ENCODE measurements at places on chromosomes 13 and 19.

- no peak for DNase-seq
Measured at GRCh38 chr19:18908917-18909619, 10.1 kb downstream of the COPE start.

- no peak for DNase-seq
Measured at GRCh38 chr19:4660181-4660791, 9.9 kb downstream of the MYDGF start.

GRCh38 chr13:94703721-94704314 lies 8.5 kb downstream of the SOX21 start:
- no peak for DNase-seq

DNA sequence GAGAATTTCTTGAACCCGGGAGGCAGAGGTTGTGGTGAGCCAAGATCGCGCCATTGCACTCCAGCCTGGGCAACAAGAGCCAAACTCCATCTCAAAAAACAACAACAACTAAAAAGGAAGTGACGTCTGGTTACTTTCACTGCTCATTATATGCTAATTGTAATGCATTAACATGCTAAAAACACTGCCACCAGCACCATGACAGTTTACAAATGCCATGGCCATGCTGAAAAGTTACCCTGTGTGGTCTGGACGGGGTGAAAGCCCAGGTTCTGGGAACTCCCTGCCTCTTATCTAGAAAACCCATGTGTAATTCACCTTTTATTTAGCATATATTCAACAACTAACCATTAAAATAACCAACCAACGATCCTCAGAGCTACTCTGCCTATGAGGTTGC lies 28.1 kb downstream of the CPT1C start:
- DNase-seq = no peak

GRCh38 chr13:99417201-99418102 lies 83.8 kb upstream of the TM9SF2 start:
- no peak for DNase-seq

GRCh38 chr13:105147461-105147860 lies 1388.0 kb downstream of the EFNB2 start:
- no peak for DNase-seq

DNA sequence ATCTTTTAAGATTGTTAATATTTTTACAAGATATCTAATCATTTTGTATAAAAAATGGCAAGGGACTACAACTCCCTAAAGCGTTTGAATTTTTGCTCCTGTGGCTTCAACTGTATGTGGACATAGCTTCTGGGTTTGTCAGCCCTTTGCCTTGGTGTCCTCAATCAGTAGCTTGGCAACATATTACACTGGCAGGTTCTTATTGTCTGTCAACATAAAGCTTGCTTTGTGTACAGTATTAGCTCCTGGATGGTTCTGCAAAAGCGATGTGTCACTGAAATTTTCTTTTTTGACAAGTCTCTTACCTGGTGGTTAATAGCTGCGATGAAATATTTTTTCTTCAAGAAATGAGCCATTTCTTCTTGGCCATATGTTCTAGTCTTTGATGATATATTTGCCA lies 190.0 kb downstream of the HS6ST3 start:
- DNase-seq = no peak

GRCh38 chr19:14139944-14140343 lies 3.6 kb upstream of the ASF1B start:
- DNase-seq = no peak

GRCh38 chr19:57437931-57438330 lies 2.8 kb downstream of the ZNF749 start:
- no peak for DNase-seq

- DNase-seq = no peak
Measured at GRCh38 chr19:609004-609346, 19.3 kb downstream of the HCN2 start.

DNA sequence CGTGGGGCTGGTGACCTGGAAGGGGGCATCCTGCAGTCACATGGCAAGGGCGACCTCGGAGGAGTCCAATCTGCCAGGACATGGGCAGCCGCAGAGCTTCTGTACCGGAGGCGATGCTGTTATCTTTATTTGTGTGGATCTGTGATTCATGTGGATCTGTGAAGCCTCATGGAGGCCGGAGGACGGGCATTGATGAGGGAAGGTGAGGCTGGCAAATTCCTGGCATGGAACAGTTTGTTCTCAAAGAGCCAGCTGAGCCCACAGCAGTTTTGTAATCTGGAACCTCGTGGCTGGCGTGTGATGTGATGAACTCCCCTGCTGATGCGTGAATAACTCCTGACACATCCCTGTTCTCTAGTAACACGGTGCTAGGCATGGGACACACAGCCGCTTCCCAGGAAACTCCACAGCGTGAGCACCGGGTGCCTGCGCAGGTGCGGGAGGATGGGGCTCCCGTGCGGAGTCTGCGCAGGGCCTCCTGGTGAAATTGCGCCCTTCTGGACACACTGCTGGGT lies 40.4 kb downstream of the ATP11A start:
- DNase-seq = no peak

- DNase-seq = no peak
Measured at GRCh38 chr13:101655435-101655834, 203.0 kb downstream of the ITGBL1 start.

DNA sequence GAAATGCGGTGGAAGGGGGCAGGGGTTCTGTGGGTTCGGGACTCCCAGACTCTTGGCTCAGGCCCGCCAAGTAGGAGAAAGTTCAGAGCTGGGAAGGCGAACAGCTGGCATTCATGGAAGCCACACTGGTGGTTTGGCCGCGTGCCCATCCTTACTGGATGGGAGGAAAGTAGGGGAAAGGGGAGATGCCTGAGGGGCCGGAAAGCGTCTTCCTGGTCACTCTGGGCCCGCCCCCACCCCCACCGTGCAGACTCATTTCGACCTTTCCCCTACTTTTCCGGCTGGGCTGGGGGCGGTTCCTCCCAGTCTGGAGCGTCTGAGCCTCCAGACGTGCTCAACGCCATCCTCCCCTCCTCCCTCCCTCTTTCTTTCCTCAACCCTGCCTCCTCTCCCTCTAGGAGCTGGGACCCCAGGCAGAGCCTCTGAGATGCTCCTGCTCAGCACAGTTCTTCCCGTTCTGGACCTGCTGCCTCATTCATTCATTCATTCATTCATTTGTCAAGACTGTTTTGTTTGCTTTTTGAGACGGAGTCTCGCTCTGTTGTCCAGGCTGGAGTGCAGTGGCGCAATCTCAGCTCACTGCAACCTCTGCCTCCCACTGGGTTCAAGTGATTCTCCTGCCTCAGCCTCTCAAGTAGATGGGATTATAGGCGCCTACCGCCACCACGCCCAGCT lies 3.5 kb downstream of the ANGPTL4 start:
- DNase-seq = peak; percentile 96

- DNase-seq = no peak
Measured at GRCh38 chr13:106432636-106433035, 102.8 kb downstream of the EFNB2 start.

GRCh38 chr19:33294058-33294798 lies 8.1 kb downstream of the CEBPA start:
- no peak for DNase-seq

DNA sequence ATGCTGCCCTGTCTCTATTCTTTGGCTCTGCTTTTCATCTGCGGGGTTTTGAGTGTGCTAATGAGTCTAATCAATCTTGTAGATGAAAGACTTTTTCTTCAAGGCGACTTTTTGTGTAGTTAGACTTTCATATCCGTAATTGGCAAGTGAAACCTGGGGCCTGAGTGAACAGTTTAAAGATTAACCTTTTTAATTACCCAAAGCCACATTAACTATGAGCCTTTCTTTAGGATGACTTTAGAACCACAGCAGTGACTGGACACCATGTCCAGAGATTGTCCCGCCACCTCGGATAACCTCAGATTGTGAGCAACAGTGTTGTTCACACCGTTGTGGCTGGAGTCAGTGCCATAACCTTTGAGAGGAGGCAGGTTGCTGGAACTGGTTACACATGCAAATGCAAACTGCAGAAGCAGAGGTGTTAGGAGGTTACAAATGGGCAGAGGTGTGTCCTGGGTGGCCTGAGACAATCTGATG lies 58.7 kb downstream of the SIAH3 start:
- DNase-seq = no peak

DNA sequence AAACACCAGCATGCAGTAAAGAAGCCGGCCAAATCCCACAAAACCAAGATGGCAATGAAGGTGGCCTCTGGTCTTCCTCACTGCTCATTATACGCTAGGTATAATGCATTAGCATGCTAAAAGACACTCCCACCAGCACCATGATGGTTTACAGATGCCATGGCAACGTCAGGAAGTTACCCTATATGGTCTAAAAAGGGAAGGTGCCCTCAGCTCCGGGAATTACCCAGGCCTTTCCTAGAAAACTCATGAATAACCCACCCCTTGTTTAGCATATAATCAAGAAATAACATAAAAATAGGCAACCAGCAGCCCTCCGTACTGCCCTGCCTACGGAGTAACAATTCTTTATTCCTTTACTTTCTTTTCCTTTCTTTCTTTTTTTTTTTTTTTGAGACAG lies 21.1 kb upstream of the PLEKHF1 start:
- no peak for DNase-seq

DNA sequence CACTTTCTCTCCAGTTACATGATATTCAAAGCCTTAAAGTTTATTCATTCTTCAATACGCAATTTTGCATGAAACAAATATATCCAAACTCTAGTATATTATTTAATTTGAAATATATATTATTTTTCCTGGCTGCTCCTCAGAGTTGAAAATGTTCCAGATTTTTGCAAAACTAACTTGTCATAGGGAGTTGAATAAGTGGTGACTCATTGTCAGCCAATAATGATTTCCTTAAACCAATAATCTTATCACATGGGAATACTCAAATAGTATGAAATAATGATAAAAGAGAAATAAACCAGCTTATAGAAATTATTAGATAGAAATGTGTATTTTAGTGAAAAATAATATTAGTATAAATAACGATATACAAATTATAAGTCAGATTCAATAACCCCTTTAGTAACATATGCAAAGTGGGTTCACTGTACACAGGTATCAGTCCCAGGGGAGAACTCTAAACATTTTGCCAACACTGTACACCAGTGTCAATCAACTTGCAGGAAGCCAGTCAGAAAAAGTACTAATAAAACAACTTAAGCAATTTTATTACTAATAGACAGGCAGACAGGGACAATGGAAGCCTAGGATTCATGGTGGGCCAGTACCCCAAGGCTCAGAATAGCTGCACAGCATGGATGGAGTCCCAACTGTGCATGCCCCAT lies 222.6 kb upstream of the KLHL1 start:
- DNase-seq = no peak

DNA sequence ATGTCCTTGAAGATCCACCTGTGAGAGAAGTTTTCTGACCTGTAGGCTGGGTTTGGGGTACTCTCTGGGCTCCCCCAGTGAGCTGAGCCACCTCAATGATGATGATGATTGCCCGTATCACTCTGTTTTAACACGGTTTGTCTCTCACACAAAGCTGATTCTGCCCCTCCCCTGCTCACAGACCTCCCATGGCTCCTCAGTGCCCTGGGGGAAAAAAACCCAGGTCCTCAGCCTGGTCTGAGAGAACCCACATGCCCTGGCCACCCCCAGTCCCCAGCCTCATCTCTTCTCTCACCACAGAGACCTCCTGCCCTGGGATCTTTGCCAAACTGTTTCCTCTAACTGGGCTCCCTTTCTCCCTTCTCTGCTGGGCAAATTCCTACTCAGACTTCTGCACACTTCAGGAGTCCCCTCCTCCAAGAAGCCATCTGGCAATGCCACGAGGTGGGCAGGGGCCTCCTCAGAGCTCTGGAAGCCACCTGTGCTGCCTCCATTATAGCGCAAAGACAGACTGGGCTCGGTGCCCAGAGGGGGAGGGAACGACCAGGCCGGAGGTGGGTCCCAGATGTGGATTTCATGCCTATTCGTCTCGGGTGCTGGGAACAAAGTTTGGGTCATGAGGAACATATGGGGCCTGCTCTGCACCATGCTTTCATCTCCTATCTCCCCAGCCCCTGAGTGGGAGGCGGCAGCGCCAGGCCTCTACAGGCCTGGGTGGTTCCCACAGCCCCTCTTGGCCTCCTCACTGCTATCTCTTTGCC lies 8.5 kb upstream of the CA11 start:
- peak; percentile 7 for DNase-seq

- DNase-seq = peak; percentile 83
Measured at GRCh38 chr19:18995804-18996241, 37.5 kb downstream of the SUGP2 start.

DNA sequence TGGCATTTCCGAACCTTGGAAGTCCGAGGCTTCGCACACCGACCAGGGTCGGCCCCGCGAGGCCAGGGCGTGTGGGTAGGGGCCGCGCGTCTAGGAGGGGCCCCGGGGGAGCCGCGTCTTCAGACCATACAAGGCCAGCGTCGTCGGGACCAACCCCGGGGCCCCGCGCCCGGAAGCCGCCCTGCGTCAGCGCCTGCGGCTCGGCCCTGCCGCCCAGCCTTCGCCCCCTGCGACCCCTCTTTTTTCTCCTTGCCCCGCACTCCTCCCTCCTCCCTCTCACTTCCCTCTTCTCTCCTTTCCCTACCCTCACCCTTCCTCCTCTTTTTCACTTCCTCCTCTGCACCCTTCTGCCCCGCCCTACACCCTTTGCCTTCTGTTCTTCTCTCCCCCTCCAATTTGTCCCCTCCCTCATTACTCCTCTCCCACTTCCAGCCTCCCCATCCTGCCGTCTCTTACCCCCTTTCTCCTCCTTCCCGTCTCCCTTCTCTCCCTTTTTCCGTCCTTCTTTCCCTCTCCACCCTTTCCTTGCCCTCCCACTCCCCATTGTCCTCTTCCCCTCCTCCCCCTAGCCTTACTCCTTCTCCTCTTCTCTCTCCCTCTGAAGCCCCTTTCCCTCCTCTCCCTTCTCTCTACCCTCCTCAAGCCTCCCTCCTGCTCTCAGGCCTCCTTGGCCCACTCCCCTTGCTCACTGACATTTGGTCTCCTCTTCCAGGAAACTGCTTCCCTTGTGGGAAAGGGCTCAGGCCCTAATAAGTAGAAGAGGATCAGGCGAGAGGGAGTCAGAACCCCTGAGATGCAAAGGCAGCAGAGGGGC lies 2.2 kb upstream of the PLEKHG2 start:
- peak; percentile 83 for DNase-seq

DNA sequence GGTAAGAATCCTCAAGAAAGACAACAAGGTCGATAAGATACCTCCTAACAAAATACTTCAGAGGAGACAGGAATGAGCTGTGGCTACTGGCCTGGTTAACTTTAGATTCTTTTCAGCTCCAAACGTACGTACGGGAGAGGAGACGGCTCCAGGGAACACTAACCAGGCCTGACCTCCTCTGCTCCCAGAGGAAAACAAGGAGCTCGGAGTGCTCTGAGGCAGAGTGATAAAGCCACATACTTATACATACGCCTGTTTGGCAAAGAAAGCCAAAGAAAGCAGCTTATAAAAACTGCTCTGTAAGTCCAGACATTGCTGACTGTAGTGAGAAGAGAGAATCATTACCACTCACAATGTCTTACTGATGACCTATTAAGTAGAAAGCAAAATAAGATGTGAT lies 263.9 kb downstream of the MZT1 start:
- peak; percentile 48 for DNase-seq
